ENCODE measurements at places on chromosomes 5 and 9.

DNA sequence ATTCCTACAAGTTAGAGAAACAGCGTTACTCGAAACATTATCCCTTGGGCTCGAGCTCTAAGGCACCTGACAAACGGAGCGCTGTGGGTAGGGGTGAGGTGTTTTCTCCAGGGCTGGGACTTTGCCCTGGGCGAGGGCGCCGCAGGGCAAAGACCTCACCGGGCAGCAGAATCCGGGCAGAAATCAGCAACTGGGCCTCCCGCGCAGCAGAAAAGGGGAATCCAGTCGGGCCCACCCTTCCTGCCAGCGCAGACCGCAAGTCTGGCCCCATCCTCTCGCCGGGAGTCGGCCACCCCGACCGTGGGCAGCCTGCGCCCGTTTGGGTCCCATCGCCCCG, 430 bp upstream of the MSH3 start:
- no peak for DNase-seq

- DNase-seq: no peak
These were observed 18.5 kb downstream of the CENPK start for GRCh38 chr5:65544473-65544872.

GRCh38 chr5:16025681-16026080, 153.9 kb downstream of the MARCHF11 start:
- DNase-seq: no peak

DNA sequence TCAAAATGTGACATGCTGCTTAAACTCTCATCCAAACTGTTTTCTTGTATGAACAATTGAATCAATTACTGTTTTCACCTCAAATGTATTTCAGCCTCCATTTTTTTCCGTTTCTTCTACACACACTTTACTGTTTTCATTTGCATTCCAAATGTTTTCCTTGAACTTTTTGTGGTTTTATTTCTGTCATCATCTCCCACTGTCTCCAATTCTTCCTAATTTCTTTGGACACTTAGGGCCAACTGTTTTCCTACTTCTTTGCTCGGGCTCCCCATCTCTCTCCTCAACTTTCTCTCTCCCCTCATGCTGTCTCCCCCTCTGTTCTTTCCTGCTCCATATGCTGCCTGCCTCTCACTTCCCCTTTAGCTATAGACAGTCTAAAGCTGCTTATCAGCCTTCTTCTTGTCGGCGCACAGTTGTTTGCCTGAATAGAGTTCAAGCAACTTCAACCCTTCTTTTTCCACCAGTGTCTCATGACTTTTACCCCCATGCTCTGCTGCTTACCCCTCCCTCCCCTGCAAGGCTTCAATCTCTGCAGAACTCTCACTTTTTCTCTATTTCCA, 443.4 kb downstream of the DTWD2 start:
- DNase-seq: no peak

DNA sequence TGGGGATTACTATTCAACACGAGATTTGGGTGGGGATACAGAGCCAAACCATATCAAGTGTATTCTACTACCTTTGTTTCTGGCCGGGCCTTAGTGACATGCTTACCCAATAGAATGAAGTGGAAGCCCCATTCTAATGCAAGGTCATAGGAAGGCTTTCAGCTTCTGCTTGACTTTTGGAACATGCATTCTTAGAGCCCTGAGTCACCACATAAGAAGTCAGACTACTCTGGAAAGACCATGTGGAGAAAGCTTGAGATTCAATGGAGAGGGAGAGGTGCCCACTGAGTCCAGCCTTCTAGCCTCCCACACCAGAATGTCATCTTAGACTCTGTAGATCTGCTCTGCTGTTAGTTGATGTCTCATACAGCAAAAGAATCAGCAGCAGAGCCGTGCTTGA, 155.7 kb upstream of the FBN2 start:
- DNase-seq: no peak

DNA sequence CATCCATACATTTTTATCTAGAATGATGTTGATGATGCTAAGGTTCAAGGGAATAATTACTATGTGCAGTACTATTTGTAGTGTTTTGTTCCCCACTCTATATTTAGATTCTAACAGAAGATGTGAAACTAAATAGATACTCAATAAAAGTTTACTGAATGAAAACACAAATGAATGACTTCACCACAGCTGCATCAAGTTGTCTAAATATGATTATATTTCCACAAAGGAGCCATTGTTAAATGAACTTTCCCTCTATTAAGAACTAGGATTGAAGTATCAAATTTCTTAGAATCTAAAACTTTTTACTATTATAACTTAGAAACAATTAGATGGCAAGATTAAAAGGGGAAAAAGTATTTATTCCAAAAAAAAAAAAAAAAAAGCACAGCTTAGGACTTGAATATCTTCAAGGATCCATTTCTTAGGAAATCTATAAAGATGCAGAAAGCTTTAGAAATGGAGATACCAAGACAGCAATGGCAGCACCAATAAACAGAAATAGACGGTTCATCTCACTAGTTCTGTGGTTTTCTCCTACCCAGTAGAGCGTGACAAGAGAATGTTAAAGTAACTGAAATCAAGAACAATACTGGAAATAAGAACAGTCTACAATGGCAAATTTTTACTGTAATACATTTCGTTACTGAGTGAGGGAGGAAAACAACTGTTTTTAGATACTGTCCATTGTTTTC, 347.6 kb downstream of the EBF1 start:
- no peak for DNase-seq

DNA sequence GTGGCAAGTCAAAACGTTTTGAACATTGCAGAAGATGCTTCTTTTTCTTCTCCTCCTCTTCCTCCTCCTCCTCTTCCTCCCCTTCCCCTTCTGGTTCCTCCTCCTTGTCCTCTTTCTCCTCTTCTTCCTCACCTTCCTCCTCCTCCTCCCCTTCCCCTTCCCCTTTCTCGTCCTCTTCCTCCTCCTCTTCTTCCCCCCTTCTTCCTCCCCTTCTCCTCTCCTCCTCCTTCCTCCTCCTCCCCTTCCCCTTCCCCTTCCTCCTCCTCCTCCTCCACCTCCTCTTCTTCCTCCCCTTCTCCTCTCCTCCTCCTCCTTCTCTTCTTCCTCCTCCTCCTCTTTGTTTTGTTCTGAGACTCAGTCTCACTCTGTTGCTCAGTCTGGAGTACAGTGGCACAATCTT, 167.0 kb upstream of the SV2C start:
- DNase-seq: no peak

DNA sequence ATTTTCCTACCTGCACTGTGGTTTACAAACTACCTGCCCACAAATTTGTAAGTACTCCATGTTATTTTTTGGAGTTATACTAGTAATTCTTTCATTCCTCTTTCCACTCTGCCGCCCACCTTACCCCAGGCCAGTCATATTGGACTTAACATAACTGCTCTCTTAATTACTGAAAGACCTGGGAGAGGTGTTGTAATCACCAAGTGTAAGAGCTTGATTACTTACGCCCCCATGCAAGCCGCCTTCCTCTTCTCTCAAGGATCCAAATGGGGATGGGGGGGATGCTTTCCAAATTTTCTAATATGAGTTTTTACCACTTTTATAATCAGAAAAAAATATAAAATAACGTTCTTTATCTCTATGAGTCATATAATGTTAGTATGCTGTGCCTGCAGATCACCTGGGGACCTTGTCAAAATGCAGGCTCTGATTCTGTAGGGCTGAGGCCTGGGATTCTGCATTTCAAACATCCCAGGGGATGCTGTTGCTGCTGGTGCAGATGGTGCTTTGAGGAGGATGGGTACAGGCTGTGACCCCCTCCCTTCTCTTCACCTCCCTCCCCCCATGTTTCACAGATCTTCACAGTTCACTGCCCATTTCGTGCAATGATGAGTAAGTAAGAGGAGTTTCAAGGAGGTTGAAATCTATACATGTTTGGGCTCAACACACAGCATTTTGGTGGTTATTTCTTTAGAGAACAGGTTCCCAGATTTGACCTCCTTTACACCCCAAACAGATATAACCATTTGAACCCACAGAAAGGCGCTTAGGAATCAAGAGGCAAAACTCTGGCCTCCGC, 87.3 kb downstream of the SEC61B start:
- DNase-seq: no peak

DNA sequence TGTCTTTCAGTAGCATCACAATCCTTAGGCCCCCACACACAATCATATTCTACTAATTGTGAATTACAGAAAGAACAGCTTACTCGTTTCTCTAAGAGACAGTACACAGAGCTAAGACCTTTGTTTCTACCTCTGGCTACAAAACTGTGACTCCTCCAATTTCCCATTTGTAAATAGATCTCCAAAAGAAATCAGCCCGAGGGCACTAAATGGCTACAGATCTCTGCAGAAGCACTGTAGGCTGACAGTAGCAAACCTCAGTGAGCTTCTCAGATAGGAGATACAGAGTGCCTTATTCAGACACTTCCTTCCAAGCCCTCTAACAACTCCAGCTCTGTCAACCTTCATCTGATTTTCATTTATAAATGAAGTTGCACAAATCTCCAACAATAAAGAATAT, 51.0 kb downstream of the EFNA5 start:
- no peak for DNase-seq

- no peak for DNase-seq
These were observed 25.6 kb downstream of the SH3RF2 start for GRCh38 chr5:145962001-145962400.

- DNase-seq: no peak
These were observed 54.5 kb downstream of the PRR16 start for GRCh38 chr5:120518581-120518980.

- DNase-seq: no peak
These were observed 22.7 kb upstream of the SSBP2 start for GRCh38 chr5:81773574-81773973.

Measured in stimulated activated CD4-positive, alpha-beta T cell treated with anti-CD3 and anti-CD28 coated beads, Interleukin-4, amount 100 ng/mL, for 4 hours (primary cell).